ENCODE measurements at places on chromosomes 3 and 15. TPM values are rescaled to one million over a fixed set of nuclear protein-coding genes. Genes with fewer than 3 reads are reported as not detected.

EEF1AKMT4 gene
- 3.1 TPM for total RNA-seq

C2CD4B gene
- 2.8 TPM for total RNA-seq

VILL gene
- total RNA-seq = 46.4 TPM

GRCh38 chr3:36695113-36695768, 69.1 kb downstream of the DCLK3 start:
- no peak for DNase-seq

- DNase-seq = no peak
These were observed 11.8 kb downstream of the TNK2 start for GRCh38 chr3:195896361-195897080.

DNA sequence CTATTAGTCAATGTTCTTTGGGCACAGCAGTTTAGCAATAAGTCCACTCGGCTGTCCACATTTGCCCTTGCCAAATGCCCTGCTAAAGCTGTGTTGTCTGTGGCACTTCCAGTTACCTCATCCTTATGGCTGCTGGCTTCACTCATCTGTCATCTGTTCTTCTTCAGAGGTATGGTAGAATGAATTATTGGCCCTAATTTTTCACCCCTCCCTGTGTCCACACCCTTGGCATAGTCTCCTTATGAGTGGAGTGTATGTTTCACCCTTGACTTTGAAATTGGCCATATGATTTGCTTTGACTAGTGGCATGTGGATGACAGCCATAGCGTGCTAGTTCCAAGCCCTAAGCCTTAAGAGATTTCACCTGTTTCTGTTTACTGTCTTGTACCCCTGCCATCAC, 72.1 kb upstream of the EPHB1 start:
- no peak for DNase-seq

- no peak for DNase-seq
These were observed 327.4 kb downstream of the NAALADL2 start for GRCh38 chr3:175186511-175186910.
